ENCODE measurements at places on chromosomes 1 and 21.
A peak's percentile ranks its signal among the peaks of the same experiment; 100 is the strongest.

GRCh38 chr1:183291216-183291762 is 105.2 kb downstream of the LAMC2 start:
- DNase-seq: no peak

DNA sequence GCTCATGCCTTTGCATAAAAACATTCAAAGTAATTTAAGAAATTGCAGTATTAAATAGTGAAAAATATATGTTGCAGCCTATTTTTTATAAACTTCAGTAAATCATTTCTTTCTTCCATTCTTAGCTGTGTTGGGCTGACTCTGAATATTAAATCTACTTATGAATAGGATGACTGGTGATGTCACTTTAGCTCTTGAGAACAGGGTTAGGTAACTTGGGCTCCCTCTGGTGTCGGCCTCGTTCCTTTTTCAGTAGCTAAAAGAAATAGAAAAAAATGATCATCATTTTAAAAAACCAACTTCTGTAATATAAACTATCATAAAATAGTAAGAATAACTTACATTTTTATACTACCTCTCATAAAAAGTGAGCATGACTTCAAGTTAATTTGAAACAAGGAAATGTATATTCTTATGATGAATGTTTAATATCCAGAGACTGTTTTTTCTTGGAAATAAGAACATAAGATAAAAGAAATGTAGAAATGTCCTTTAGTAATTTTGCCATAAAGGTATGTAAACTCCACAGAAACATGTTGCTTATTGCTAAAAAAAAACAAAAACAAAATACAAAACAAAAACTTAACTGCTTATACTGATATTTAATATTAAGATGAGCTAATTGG is 26.8 kb upstream of the NCAM2 start:
- peak; percentile 77 for DNase-seq

- peak; percentile 55 for DNase-seq
These were observed 481.1 kb downstream of the PTBP2 start for GRCh38 chr1:97202481-97203380.

DNA sequence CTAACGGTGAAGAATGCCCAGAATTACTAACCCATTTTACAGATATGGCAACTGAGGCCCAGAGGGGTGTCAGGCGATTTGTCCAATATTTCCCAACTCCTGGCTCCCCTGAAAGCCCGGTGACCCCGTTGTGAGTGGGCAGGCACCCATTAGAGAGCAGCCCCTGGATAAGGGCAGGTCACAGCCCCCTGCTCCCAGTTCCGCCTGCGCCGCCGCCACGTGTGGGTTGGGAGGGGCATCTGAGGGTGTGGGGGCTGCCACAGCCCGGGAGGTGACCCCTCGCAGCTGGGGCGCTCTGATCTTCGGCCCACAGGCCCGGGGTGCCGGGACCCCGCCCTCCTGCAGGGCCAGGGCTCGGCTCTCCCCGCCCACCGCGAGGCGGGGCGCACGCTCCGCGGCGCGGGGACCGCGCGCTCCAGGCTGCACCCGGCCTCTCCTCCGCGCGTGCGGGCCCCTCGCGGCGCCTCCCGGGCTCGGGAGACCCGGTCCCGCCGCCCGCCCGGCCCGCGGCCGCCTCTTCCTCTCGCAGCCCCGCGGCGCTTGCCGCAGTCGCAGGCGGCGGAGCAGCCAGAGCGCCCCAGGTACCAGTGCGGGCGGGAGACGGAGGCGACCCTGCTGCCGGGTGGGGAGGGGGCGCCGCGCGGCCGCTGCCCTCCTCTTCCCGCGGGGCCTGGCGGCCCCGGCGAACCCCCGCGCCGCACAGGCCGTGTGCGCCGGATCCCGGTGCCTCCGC is at the start of gene HTR6:
Gene HTR6 (plus strand): TSS at position 423 of the 733 bp plus-strand sequence. CDS start 879 bp downstream, outside the sequence.
- DNase-seq: no peak

GRCh38 chr1:228147151-228147693 is 2.5 kb upstream of the GJC2 start:
- no peak for DNase-seq
